ENCODE measurements at places on chromosomes 13 and 19.

GRCh38 chr19:35085947-35086346 is 29.7 kb upstream of the FXYD3 start:
- no peak for DNase-seq

DNA sequence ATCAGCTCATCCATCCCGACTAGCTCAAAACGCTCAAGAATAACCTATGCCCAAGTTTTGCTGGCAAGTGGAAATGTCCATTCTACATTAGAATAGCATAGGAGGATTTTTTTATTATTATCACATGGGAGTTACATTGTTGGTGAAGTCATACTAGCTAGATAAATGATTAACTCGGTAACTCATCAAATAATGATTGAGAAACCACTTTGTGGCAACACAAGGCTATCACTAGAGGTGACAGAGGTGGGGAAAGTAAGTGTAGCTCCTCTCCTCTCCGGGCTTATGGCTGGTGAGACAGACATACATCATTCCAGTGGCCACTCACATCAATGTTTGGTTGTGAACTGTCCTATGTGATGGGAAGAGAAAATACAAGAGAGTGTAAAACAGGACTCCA is 161.6 kb downstream of the ZIC5 start:
- DNase-seq: no peak

- DNase-seq: no peak
Observed at GRCh38 chr13:51343475-51343874, 4.0 kb downstream of the SERPINE3 start.

DNA sequence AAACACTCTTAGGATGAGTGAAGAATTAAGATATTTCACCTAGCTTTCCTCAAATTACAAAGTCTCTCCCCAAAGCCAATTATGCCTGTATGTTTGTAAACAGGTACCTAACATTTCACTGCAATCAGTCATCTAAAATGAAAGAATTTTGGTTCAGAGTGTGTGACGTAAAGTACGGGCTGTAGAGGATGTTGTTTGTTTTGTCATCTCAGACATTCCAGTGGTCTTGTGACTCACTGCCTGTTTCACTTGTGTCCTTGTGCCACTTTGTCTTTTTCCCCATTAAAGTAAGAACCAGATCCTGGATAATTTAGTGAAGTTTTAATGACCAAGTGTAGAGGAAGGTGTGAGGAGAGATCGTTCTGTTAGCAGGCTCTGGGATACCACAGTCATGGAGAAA is 28.6 kb upstream of the EID2 start:
- no peak for DNase-seq

DNA sequence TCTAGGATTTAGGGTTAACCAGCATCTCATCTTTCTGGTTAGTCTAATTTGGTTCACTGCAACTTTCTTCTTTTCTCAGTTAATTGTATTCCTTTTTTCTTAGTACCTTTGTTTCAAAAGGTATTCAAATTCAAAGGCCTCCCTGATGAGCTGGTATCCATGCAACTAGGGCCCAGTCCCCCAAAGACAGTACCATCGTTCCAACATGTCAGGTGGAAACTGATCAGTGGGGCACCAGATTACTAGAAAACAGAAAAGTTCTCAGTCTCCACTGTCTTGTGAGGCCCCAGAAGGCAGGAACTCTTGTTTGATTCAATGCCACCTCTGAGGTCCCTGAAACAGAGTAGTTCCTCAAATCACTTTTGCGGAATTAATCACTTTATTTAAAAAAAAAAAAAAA is 303.2 kb upstream of the NBEA start:
- DNase-seq: no peak

DNA sequence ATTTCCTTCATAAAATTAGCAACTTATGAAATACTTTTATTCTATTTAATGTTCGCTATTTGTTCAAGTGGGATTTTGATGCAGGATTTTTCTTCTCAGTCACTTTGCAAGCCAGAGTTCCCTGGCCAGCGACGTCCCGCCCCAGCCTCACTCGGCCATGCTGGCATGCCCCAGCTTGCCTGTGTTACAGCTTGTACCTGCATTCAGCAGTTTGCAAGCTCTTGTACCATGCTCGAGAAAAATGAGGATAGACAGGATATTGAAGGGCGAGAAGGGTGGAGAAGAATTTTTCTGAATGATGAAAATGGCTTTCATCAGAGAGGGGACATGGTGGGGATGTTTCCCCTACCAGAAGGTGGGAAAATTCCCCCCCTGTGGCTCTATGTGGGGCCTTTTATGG is 2180.2 kb upstream of the PCDH20 start:
- DNase-seq: no peak

DNA sequence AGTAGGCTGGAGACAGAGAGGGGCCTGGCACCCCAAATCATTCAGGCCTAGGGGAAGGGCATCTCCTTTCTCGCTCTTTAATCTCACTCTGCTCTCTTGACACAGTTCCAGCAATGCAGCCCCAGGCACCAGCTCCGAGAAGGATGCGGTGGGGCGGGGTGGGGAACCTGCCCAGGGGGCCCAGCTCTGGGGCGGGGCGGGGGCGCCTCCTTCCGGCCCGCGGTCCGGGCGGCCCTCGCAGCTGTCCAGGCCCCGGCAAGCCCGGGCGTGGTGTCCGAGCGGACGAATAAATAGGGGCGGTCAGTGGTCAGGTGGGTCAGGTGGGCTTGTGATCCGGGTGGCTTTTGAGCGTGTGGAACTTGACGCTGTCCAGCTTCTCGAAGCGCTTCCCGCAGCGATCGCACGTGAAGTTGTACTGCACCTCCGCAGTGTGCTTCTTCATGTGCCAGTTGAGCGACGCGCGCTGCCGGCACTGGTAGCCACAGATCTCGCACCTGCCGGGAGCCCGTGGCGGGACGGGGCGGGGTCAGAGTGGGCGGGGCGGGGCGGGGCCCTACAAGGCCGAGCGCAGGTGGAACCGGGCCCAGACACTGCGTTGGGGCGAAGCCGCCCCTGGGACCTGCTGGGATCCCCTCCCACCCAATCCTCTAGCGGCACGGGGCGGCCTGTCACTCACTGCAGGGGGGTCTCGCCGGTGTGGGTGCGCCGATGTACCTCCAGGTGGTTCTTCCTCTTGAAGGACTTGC is 2.7 kb upstream of the ELAVL3 start:
- DNase-seq: no peak
